ENCODE measurements at places on chromosomes 2 and 18.
A peak's percentile ranks its signal among the peaks of the same experiment; 100 is the strongest.

- no peak for DNase-seq
Observed at GRCh38 chr2:218095853-218096252, 26.8 kb downstream of the RUFY4 start.

DNA sequence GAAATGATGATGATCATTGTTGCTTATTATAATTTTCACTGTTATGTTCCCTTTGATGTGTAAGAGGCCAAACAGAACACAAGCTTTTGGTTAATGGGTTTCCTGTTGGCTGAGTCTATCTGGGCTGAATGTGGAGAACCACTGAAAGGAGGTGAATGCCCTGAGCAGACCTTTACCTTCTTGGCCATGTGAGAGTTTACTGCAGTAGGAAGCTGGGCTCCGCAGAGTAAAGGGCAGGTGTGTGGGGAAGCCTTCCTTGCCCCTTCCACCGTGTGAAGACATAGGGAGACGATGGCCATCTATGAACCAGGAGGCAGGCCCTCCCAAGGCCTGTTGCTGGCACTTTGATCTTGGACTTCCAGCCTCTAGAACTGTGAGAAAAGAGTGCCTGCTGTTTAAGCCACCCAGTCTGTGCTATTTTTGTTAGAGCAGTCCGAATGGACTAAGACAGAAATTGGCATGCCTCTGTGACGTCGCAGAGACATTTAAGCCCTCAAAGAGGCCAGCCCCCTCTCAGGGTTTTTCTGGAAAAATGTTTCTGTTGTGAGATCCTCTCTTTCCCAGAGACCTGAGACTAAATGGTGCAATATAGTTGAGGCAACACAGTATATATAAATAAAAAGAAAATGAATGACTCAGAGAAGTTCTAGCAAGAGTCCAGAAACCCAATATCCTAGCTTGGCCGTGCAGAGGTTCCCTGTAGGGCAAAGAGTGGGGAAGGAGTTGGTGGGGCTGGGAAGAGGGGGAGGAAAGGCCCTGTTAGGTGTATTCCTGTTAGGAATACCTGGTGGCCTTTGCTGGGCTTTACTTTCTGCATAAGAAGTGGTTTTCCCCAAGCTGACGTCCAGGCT lies 121.9 kb upstream of the LGALSL start:
- no peak for DNase-seq

DNA sequence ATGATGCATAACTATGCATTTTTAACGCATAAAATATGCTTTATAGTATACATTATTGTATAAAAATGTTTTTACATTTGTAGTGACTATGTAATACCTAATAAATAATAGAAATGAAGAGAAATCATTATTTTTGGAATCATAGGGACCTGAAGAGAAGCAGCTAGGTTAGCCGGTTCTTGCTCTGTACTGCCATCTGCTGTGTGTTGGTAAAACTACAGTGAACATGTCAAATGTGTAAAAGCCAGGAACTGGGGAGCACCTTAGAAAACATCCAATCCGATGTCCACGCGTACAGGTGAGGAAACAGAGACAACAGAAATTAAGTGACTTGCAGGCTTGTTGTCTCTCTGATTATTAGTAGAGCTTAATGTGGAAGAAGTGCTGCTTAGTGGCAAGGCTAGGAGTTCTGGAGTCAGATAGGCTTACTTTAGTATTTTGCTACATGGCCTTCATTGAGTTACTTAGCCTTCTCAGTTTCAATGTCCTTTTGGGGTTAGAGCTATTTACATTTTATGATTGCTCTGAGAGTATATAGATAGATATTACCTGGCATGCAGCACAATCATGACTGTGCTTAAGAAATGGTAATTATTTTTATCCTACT lies 386.5 kb downstream of the DLGAP1 start:
- DNase-seq, result peak; percentile 22

GRCh38 chr2:66427300-66427699 lies 7.6 kb upstream of the MEIS1 start:
- no peak for DNase-seq

GRCh38 chr18:79218605-79219190 lies 149.5 kb downstream of the ATP9B start:
- no peak for DNase-seq

- no peak for DNase-seq
Observed at GRCh38 chr2:225120186-225120585, 77.9 kb upstream of the DOCK10 start.

DNA sequence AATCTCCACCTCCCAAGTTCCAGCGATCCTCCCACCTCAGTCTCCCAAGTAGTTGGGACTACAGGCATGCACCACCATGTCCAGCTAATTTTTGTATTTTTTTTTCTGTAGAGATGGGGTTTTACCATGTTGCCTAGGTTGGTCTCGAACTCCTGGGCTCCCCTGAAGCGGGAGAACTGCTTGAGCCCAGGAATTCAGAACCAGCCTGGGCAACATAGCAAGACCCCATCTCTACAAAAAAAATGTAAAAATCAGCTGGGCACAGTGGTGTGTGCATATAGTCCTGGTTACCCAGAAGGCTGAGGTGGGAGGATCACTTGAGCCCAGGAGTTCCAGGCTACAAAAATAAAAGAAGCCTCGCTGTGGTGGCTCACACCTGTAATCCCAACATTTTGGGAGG lies 12.0 kb upstream of the ZNF532 start:
- no peak for DNase-seq

- DNase-seq, result no peak
Observed at GRCh38 chr2:96963316-96963715, 23.1 kb downstream of the FAM178B start.

DNA sequence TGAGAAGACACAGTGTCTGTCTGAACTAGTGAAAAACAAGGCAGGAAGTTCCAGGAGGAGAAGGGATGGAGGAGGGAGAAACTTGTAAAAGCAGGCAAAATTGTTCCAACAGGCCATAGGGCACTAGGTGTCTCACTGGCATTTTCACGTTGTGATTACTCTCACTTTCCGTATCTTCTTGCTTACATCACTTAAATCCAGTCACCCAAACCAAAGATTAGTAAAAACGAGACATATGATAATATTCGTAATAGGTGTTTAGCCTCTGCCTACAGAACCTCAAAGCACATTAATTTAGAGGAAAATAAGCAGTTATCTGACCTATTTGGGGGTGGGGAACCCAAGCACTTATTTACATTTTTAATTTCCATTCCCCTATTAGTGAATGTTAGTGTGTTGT lies 78.3 kb downstream of the POU3F3 start:
- no peak for DNase-seq

DNA sequence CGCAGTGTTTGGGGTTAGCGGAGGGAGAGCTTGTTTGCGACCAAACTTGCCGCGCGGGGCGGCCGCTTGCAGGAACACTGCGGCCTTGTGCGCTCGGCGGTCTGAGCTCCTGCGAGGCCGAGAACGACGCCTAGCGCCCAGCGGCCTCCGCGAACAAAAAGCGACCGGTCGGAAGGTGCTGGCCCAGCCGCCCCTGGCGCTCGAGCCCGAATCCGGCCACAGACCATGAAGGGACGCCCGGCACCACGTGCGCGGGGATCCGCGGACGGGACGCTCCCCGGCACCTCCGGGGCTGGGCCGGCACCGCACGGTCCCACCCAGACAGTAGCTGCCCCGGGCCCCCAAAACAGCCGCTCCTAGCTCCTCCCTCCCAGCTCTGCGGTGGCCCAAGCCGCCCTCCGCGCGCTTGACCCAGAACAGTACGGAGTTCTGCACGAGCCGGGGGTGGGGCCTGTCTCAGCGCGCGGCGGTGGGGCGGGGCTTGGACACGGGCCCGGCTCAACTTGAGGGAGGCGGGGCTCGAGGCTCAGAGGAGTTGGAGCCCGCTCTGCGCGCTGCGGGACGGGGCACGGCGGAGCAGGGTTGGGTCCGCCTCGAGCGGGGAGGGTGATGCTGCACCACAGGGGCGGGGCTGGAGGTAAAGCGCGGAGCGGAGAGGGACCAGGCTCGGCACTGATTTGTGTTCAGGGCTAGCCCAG lies 664 bp upstream of the IMPA2 start:
- DNase-seq, result peak; percentile 98

DNA sequence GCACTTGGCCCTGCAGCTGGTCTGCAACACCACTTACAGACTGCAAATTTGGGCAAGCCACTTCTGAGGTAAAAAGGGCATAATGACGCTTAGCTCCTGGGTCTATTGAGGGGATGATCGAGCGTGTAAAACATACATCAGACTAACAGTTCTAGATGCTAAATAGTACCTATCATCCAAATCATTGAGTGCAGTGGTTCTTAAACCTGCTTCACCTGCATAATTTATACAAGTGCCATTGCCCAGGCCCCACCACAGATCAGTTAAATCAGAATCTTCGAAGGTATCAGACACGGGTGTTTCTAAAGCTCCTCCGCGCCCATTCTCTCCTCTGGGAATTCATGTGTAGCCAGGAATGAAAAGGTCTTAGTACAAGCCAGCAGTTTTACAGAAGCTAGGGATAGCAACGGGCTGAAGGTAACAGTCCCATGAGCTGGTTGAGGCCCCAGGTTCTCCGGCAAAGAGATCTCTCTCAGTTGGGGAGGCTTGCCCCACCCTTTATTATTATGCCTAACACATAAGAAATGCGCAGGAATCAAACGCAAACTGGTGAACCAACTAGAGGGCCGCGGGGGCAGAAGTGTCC lies 737 bp upstream of the RNF181 start:
- no peak for DNase-seq

- no peak for DNase-seq
Observed at GRCh38 chr2:180205621-180206235, 198.6 kb upstream of the CWC22 start.

DNA sequence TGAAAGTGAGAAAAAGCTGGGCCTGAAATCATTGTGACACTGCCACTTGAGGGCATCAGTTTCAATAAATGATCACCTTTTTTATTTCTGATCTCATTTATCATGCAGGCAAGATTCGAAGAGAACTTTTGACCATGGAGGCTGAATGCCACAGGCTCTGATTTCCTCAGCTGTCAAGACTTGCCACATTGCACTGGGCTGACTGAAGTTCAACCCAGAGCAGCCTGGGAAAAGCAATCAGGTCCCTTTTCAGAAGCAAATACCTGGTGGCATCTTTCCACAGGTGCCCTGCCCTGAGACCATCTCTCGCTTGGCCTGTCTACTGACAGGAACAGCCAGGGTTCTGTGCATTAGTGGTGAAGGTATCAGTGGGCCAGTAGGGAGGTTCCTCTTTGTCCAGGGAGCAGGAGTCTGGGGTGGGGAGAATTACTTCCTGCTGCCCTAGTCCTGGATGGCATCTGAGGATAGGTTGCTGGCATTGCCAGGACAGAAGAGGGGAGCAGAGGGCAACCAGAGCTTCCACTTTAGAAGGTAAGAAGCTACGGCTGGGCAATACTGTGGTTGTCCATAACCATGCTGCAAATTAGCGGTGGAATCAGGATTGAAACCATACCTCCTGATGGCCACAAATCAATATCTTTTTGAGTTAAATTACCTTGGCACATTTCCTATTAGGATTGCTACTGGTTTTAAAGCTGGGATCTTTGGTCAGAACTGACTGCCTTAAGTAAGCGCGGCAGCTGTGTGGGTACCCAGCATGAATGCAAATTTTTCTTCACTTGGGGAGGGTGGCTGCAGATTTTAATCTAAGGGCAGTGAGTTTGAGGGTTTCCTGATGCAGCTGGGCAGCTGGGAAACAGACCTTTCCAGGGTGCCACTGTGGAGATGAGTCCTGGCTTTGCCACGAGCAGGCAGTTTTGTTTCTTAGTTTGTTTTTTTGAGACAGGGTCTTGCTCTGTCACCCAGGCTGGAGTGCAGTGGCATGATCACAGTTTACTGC lies 394.5 kb downstream of the ALK start:
- DNase-seq, result no peak
